Activated CD4-positive, alpha-beta T cell treated with anti-CD3 and anti-CD28 coated beads, Interleukin-2, amount 10 ng/mL, durations not matched to agents 7 days and 5 days (primary cell): ENCODE measurements at places on chromosomes 13 and 19. TPM values are rescaled to one million over a fixed set of nuclear protein-coding genes. Genes with fewer than 3 reads are reported as not detected.
A peak's percentile ranks its signal among the peaks of the same experiment; 100 is the strongest.

Gene FXYD1
- 1.8 TPM for total RNA-seq

DNA sequence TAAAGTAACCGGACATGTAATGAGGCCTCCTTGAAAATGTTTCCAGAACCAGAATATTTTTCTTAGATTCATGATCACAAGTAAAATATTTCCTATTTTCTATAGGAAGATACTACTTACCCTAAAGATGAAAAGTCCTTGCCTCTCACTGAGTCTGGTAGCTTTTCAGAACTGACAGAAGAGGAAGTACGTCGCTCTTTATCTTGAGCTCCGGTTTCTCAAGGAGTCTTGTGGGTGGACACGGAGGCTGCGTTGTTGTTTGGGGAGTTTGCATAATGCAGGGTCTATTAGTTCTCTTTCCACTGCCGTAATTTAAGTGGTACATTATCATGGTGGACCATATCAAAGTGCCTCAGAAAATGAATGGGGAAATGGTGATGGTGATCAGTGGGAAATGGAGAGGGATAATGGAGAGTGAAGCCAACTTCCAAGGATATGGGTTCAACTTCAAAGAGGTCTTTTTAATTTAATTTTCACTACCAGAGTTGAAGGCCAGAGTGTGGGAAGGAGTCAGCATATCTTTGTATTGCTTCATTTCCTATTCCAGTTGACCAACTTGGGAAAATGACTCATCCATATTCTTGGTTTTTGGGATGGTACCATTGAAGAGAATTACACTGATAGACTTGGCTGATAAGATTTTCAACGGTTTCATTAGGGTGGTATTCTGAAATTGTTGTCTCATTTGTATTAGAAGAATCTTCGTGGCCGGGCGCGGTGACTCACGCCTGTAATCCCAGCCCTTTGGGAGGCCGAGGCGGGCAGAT is 23.4 kb downstream of the MBD3L2B start:
- H3K27me3 ChIP-seq: no peaks in the 10 kb centered on the region
- peaks cover 8% of the 10 kb centered on the region for H3K4me1 ChIP-seq
- H3K27ac ChIP-seq: peak overlapping the region; percentile 3
- peaks cover 9% of the 10 kb centered on the region for H3K36me3 ChIP-seq
- H3K4me3 ChIP-seq: peak overlapping the region; percentile 21
- DNase-seq: no peak

- no peaks in the 10 kb centered on the region for H3K36me3 ChIP-seq
- DNase-seq: peak; percentile 7
- no peak overlapping the region for H3K4me3 ChIP-seq
- peaks cover 5% of the 10 kb centered on the region for H3K4me1 ChIP-seq
- no peak overlapping the region for H3K27ac ChIP-seq
- peaks cover under 1% of the 10 kb centered on the region for H3K27me3 ChIP-seq
These were observed 68.1 kb downstream of the UFM1 start for GRCh38 chr13:38417727-38418126.

Gene NKPD1
- not detected for total RNA-seq

Gene SERP2
- total RNA-seq: not detected

- DNase-seq: no peak
- H3K36me3 ChIP-seq: peaks cover 20% of the 10 kb centered on the region
- H3K4me1 ChIP-seq: peaks cover 41% of the 10 kb centered on the region
- H3K27ac ChIP-seq: peak overlapping the region; percentile 78
- no peaks in the 10 kb centered on the region for H3K27me3 ChIP-seq
- peak overlapping the region; percentile 85 for H3K4me3 ChIP-seq
These were observed 1.2 kb downstream of the MAP1S start for GRCh38 chr19:17720440-17720839.

- H3K27me3 ChIP-seq: no peaks in the 10 kb centered on the region
These were observed 46.8 kb upstream of the ZNF726 start for GRCh38 chr19:23867895-23868294.

- H3K4me1 ChIP-seq: peaks cover 26% of the 10 kb centered on the region
- H3K4me3 ChIP-seq: peak overlapping the region; percentile 73
- DNase-seq: no peak
- H3K27ac ChIP-seq: peak overlapping the region; percentile 57
- no peaks in the 10 kb centered on the region for H3K36me3 ChIP-seq
These were observed 488 bp downstream of the RCN3 start for GRCh38 chr19:49528211-49528771.

DNA sequence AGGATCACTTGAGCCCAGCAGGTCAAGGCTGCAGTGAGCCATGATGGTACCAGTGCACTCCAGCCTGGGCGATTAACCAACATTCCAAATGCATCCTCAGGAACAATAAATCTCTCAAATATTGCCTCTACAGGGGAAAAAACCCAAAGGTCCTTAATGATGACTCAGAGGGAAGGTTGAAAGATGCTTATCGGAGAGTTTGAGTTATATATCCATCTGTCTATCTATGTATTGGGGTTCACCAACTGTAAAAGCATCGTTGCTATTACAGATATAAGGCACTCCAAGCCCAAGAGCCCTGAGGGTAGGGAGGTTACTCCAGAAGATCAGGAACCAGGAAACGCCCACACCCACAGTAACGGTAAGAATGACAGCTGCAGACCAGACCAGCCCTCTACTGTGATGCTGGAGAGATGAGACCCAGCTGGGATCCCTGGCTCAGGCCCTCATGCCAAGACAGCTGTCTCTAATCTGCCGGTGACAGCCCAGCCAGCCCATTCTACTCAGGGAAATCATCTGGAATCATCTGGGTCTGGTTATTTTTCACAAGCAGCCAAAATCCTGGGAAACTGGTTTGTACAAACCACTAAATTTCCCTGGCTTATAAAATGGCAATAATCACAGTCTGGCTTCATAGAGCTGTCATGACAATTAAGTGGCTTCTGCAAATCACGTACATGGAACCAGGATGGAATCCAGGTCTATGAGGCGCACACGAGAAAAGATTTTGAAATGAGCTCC is 23.8 kb downstream of the TEX101 start:
- peaks cover 52% of the 10 kb centered on the region for H3K4me1 ChIP-seq
- peak; percentile 27 for DNase-seq
- peaks cover 3% of the 10 kb centered on the region for H3K27me3 ChIP-seq
- peak overlapping the region; percentile 32 for H3K4me3 ChIP-seq

Gene CD177
- total RNA-seq: not detected

DNA sequence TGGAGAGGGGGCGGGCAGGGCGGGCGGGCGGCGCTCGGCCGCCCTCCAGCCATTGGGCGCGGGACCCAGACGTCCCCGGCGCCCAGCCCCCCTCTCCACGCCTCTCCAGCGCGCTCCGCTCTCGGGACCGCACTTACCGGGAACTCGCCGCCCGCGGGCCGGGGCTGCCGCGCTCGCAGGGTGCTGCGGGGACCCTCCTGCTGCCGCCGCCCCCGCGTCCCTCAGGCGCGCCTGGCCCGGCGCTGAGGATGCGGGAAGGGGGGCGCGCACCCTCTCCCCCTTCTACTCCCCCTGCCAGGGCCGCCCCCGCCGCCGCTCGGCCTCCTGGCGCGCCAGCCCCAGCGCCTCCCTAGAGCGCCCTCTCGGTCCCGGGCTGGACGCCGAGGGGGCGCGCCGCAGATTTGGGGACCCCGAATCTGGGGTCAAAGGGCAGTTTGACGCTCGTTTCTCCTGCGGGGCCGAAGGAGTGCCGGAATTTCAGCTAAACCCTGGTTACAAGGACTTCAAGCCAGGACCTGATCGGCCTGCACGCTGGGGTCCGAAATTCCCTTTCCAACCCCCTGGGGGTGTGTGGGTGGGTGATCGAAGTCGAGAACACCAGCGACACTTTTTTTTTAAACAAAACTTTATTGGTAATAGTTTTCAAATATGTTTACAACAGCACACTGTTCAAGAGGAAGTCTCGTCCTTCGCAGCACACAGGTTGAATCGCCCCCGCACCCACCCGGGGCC is 696 bp upstream of the SAMD1 start:
- peak; percentile 51 for DNase-seq
- H3K4me1 ChIP-seq: peaks cover 30% of the 10 kb centered on the region
- peak overlapping the region; percentile 95 for H3K4me3 ChIP-seq
- H3K27ac ChIP-seq: peak overlapping the region; percentile 98
- peaks cover 30% of the 10 kb centered on the region for H3K36me3 ChIP-seq
- no peaks in the 10 kb centered on the region for H3K27me3 ChIP-seq

Gene SYCN
- not detected for total RNA-seq

- H3K4me1 ChIP-seq: no peaks in the 10 kb centered on the region
- no peak for DNase-seq
- H3K27me3 ChIP-seq: no peaks in the 10 kb centered on the region
- H3K27ac ChIP-seq: no peak overlapping the region
- no peak overlapping the region for H3K4me3 ChIP-seq
These were observed 30.4 kb upstream of the TIMM44 start for GRCh38 chr19:7973883-7974282.

- H3K36me3 ChIP-seq: no peaks in the 10 kb centered on the region
- H3K4me1 ChIP-seq: no peaks in the 10 kb centered on the region
- DNase-seq: no peak
- no peak overlapping the region for H3K4me3 ChIP-seq
- H3K27ac ChIP-seq: no peak overlapping the region
- no peaks in the 10 kb centered on the region for H3K27me3 ChIP-seq
These were observed 642.7 kb upstream of the ARGLU1 start for GRCh38 chr13:107210723-107211030.

DNA sequence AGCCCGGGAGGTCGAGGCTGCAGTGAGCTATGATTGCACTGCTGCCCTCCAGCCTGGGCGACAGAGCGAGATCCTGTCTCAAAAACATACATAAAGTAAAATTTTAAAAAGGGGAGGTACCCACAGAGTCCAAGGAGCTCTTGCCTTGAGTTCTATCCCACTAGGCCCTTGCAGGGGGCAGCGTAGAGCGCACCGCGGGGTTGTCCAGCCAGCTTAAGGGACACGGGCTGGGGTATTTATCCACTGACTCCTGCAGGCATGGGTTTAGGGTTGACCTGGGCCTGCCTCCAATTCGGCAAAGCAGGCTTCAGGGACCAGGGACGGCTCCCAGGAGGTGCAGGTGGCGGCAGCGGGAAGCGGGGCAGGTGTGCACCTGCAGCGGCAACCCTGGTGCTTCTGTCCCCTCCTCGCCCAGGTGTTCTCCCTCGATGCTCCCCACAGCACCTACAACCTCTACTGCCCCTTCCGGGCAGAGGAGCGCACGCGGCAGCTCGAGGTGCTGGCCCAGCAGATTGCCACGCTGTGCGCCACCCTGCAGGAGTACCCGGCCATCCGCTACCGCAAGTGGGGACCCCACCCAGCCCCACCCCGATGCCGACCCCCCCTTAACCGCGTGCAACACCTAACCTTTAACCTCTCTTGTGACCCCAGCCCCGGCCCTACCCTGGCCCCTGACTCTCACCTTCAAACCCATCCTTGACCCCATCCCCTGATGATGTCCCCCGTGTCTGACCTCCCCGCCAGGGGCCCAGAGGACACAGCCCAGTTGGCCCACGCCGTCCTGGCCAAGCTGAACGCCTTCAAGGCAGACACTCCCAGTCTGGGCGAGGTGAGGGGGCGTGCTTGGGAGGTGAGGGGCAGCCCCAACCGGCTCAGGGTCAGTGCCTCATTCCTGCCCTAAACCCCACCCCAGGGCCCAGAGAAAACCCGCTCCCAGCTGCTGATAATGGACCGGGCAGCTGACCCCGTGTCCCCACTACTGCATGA is 4.7 kb downstream of the STXBP2 start:
- no peak for DNase-seq
- H3K4me1 ChIP-seq: peaks cover 26% of the 10 kb centered on the region
- no peaks in the 10 kb centered on the region for H3K27me3 ChIP-seq
- no peak overlapping the region for H3K27ac ChIP-seq
- H3K4me3 ChIP-seq: no peak overlapping the region

DNA sequence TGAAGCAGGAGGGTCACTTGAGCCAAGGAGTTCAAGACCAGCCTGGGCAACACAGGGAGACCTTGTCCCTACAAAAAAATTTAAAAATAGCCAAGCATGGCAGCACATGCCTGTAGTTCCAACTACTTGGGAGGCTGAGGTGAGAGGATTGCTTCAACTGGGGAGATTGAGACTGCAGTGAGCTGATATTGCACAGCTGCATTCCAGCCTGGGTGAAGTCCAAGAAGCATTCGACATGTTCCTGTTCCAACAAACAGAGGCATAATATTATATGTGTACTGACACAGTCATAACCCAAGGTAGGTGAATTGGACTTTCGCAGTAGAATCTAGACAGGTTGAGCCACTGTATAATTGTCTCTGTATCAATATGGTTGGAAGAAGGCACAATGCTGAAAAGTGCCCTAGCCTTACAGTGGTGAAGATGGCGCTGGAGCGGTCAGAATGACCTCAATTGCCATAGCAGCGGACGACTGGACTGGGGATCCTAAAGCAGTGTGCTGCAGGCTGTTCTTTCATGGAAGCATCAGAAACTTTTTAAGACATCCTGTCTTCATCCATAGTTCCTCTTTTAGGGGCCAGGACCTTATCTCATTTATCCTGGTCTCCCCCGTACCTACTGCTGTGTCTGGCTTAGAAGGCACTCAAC is 112.0 kb upstream of the CLDN10 start:
- DNase-seq: no peak
- H3K4me3 ChIP-seq: no peak overlapping the region
- no peaks in the 10 kb centered on the region for H3K36me3 ChIP-seq
- H3K4me1 ChIP-seq: no peaks in the 10 kb centered on the region
- no peaks in the 10 kb centered on the region for H3K27me3 ChIP-seq
- no peak overlapping the region for H3K27ac ChIP-seq

GRCh38 chr13:48449656-48450055 is 36.7 kb upstream of the LPAR6 start:
- H3K36me3 ChIP-seq: peaks cover 61% of the 10 kb centered on the region
- peaks cover 53% of the 10 kb centered on the region for H3K4me1 ChIP-seq
- no peaks in the 10 kb centered on the region for H3K27me3 ChIP-seq
- no peak for DNase-seq
- no peak overlapping the region for H3K4me3 ChIP-seq

- H3K36me3 ChIP-seq: no peaks in the 10 kb centered on the region
- peaks cover 12% of the 10 kb centered on the region for H3K4me1 ChIP-seq
- no peak for DNase-seq
- H3K4me3 ChIP-seq: no peak overlapping the region
These were observed 43.1 kb downstream of the RFXAP start for GRCh38 chr13:36862002-36862685.

GRCh38 chr19:16283210-16284061 is 41.2 kb upstream of the KLF2 start:
- peaks cover 47% of the 10 kb centered on the region for H3K4me1 ChIP-seq
- peak overlapping the region; percentile 81 for H3K27ac ChIP-seq
- peaks cover 2% of the 10 kb centered on the region for H3K36me3 ChIP-seq
- H3K4me3 ChIP-seq: peak overlapping the region; percentile 32

- H3K4me1 ChIP-seq: peaks cover 66% of the 10 kb centered on the region
- H3K36me3 ChIP-seq: peaks cover 28% of the 10 kb centered on the region
- peak overlapping the region; percentile 93 for H3K27ac ChIP-seq
- H3K27me3 ChIP-seq: no peaks in the 10 kb centered on the region
These were observed 65.1 kb upstream of the NPAS1 start for GRCh38 chr19:46954502-46954992.

Gene CFAP97D2
- not detected for total RNA-seq
